PC-9 (cell line): ENCODE measurements at places on chromosomes 7 and 10. TPM values are rescaled to one million over a fixed set of nuclear protein-coding genes. Genes with fewer than 3 reads are reported as not detected.

Gene ADAMTS14
- total RNA-seq, result 1.9 and 2.7 TPM in 2 replicates

Gene SLC18A2
- not detected in 2 replicates for total RNA-seq

Gene FAM131B
- total RNA-seq, result 0.65 and 0.80 TPM in 2 replicates

Gene WDR37
- 10.9 and 12.3 TPM in 2 replicates for total RNA-seq

Gene TFEC
- not detected in 2 replicates for total RNA-seq

Gene DEPP1
- 13.2 and 15.1 TPM in 2 replicates for total RNA-seq

Gene CCDC6
- 66.2 and 91.9 TPM in 2 replicates for total RNA-seq

Gene TEX36
- total RNA-seq, result 1.1 and 1.2 TPM in 2 replicates

Gene RHBDD2
- total RNA-seq, result 71.7 and 75.6 TPM in 2 replicates

Gene TWIST1
- 1.0 and 2.0 TPM in 2 replicates for total RNA-seq

Gene SPDYE2B
- not detected in 2 replicates for total RNA-seq

Gene EPDR1
- total RNA-seq, result 3.3 and 5.4 TPM in 2 replicates

Gene SUV39H2
- 13.4 and 20.9 TPM in 2 replicates for total RNA-seq

Gene ZNF488
- 11.4 and 18.1 TPM in 2 replicates for total RNA-seq

Gene LAMB1
- total RNA-seq, result 236 and 242 TPM in 2 replicates

Gene CLRN3
- not detected in 2 replicates for total RNA-seq

Gene TRIM56
- 72.3 and 81.6 TPM in 2 replicates for total RNA-seq

Gene METTL27
- 23.2 and 34.7 TPM in 2 replicates for total RNA-seq

Gene TMEM270
- total RNA-seq, result 0.48 and 0.72 TPM in 2 replicates
